Renal cortex interstitium (tissue), 15 donors: ENCODE measurements at places on chromosomes 2 and 18. TPM values are rescaled to one million over a fixed set of nuclear protein-coding genes. Genes with fewer than 3 reads are reported as not detected.
A peak's percentile ranks its signal among the peaks of the same experiment; 100 is the strongest.

DNA sequence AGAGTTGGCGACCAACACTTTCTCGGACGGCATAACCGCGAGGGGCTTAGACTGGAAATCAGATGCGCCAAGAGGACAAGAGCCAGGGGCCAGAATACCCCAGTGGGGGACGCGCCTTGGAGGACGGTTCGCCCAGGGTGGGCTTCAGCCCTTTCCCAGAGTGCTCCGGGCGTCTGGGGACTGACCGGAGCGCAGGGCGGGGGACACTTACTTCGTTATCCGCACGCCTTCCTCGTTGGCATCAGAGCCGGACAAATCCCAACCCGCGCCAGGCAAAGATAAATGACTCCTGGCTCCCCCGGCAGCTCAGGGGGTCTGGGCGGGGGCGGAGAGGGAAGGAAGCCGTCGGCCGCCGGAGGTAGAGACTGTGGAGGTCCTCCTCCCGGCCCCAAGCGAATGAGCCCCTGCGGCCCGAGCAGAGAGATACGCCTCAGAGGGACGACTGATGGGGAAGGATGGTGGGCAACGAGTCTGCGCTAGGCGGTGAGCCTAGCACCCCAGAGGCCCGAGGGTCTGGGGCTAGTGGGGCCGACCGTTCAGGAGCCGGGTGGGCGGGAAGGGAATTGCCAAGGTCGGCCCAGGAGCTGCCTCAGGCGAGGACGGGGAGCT, 4.7 kb upstream of the SATB2 start:
- DNase-seq: no peak

GRCh38 chr2:238326801-238327365, 6.6 kb downstream of the TRAF3IP1 start:
- DNase-seq: no peak

DNA sequence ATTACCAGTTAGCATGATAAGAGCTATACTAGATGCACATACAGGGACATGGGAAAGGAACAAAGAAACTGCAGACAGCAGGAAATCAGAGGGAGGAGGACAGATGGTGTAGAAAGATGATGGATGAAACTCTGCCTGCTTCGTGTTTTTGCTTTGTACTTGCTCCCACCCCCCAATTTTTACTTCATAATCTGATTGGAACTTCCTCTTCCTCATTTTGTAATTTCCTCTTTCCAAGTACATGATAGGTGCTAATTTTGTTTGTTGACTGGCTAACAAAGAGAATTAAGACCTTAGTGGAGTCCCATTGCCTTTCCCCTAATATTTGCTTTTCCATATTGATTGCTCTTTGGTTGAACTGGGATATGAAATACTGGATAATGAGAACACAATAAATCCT, 76.0 kb upstream of the PELI1 start:
- DNase-seq: no peak

Gene PRSS56
- not detected for polyA plus RNA-seq

DNA sequence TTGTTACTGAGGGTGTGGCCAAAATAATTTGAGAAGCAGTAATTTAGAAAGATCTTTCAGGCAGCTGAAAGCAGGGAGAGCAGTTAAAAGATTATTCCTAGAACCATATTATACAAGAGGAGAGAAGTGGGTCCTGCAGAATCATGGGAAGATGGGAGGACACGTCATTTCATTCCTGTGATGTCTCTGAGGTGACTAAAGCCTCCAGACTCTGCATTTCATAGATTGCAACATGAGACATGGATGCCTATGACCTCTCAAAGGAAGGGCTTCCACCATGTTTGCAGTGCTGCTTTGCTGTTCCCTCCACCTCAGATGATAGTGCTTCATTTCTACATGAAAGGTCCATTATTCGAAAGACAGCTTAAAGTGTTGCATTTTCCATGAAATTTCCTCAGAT, 788.4 kb downstream of the TSN start:
- no peak for DNase-seq

GRCh38 chr2:61670591-61671501, 132.7 kb upstream of the XPO1 start:
- peak; percentile 11 for DNase-seq

Gene ZNF396
- 5.4 TPM for polyA plus RNA-seq
